Activated CD8-positive, alpha-beta T cell treated with anti-CD3 and anti-CD28 coated beads for 36 hours (primary cell): ENCODE measurements at places on chromosomes 4 and X. TPM values are rescaled to one million over a fixed set of nuclear protein-coding genes. Genes with fewer than 3 reads are reported as not detected.
A peak's percentile ranks its signal among the peaks of the same experiment; 100 is the strongest.

GRCh38 chr4:111268769-111269414 lies 646.0 kb upstream of the PITX2 start:
- H3K36me3 ChIP-seq, result no peaks in the 10 kb centered on the region
- H3K4me3 ChIP-seq, result no peak overlapping the region
- H3K4me1 ChIP-seq, result no peaks in the 10 kb centered on the region
- H3K27me3 ChIP-seq, result no peaks in the 10 kb centered on the region
- H3K27ac ChIP-seq, result no peak overlapping the region
- no peak for DNase-seq

DNA sequence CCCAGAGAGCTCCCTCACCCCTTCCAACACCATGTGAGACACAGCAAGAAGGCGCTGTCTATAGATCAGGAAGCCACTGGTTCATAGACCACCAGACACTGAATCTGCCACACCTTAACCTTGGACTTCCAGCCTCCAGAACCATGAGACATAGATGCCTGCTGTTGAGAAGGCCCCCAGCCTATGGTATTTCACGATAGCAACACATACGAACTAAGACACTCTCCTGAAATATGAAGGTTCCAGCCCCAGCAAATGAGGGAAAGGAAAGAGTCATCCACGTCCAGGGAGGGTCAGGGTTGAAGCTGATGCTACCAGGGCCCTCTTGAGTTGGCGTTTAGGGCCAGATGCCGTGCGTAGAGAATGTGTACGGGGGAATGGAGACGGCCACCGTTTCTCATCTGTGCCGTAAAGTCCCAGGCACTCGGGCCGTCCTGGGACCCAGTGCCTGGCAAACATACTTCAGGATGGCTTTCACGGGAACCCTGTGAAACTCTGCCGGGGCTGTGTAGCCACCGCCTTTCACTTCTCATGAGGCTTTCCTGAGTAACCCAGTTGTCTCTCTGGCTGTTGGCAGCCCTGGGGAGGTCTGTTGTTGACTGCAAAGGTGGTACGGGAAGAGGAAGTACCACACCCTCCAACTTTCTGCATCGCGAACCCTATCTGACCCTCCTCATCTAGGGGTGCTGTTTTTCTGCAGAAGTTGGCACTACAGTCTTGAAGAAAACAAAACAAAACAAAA lies 17.7 kb upstream of the P2RY8 start:
- peaks cover 9% of the 10 kb centered on the region for H3K36me3 ChIP-seq
- peak overlapping the region; percentile 9 for H3K4me3 ChIP-seq
- peaks cover 42% of the 10 kb centered on the region for H3K4me1 ChIP-seq
- peak overlapping the region; percentile 86 for H3K27ac ChIP-seq
- DNase-seq, result peak; percentile 29
- no peaks in the 10 kb centered on the region for H3K27me3 ChIP-seq

DNA sequence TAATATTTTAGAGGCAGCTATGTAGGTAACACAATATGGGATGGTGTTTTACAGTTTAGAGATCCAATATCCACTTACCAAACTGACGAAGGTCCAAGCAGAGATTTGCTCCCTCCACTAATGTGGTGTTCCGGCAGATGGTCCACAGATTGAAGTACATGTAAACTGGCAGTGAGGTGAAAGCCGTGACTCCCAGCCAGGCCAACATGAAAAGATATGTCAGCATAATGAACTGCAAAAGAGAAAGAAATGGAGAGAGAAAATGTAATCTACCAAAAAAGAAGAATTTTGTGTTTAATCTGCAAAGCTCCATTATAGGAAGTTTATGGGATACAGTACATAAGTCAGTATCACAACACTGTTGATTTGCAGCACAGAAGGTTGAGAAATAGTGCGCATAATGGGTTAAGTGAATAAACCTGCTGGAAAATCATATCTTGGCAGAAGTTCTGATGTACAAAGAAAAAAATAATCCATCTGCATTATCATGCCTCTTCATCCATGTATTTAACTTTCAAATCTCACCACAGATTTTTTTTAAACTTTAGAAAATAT lies 160.2 kb downstream of the GPM6A start:
- no peak overlapping the region for H3K27ac ChIP-seq
- no peaks in the 10 kb centered on the region for H3K36me3 ChIP-seq
- H3K4me1 ChIP-seq, result no peaks in the 10 kb centered on the region
- DNase-seq, result no peak

- DNase-seq, result no peak
- peaks cover 7% of the 10 kb centered on the region for H3K27me3 ChIP-seq
- H3K27ac ChIP-seq, result no peak overlapping the region
- H3K4me3 ChIP-seq, result no peak overlapping the region
- H3K36me3 ChIP-seq, result no peaks in the 10 kb centered on the region
- no peaks in the 10 kb centered on the region for H3K4me1 ChIP-seq
Measured at GRCh38 chr4:78345237-78345636, 206.3 kb upstream of the ANXA3 start.

- no peak overlapping the region for H3K4me3 ChIP-seq
- H3K4me1 ChIP-seq, result no peaks in the 10 kb centered on the region
- DNase-seq, result no peak
- no peaks in the 10 kb centered on the region for H3K36me3 ChIP-seq
- H3K27ac ChIP-seq, result no peak overlapping the region
Measured at GRCh38 chr4:109157696-109158095, 144.8 kb downstream of the COL25A1 start.

- H3K27me3 ChIP-seq, result no peaks in the 10 kb centered on the region
- H3K27ac ChIP-seq, result no peak overlapping the region
- H3K36me3 ChIP-seq, result peaks cover 7% of the 10 kb centered on the region
- H3K4me3 ChIP-seq, result no peak overlapping the region
Measured at GRCh38 chr4:1990676-1991075, 18.1 kb downstream of the NELFA start.

GRCh38 chr4:163493643-163494359 lies 689 bp upstream of the TMA16 start:
- peaks cover 2% of the 10 kb centered on the region for H3K27me3 ChIP-seq
- H3K36me3 ChIP-seq, result peaks cover 22% of the 10 kb centered on the region
- peaks cover 25% of the 10 kb centered on the region for H3K4me1 ChIP-seq
- peak overlapping the region; percentile 100 for H3K4me3 ChIP-seq
- peak; percentile 25 for DNase-seq

DNA sequence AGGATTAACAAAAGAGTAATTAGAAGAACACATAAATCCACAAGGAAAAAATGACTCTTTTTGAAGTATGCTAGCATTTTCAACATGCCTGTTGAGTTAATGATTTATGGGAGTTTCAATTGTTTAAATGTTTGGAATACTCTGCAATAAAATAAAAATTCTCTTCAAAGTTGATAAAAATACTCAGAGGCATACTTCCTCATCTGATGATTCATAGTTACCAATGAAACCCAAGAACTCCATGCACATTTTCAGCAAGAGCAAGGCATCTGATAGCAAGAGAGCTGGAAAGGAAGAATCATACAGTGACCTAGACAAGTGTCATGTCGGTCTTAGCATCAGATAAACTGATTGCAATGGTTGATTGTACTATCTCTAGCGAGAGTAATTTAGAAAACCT lies 443.7 kb upstream of the ATOH1 start:
- no peak overlapping the region for H3K27ac ChIP-seq
- H3K27me3 ChIP-seq, result no peaks in the 10 kb centered on the region
- DNase-seq, result no peak
- H3K4me3 ChIP-seq, result no peak overlapping the region
- no peaks in the 10 kb centered on the region for H3K36me3 ChIP-seq
- no peaks in the 10 kb centered on the region for H3K4me1 ChIP-seq

- no peak overlapping the region for H3K27ac ChIP-seq
- no peaks in the 10 kb centered on the region for H3K27me3 ChIP-seq
- DNase-seq, result no peak
- H3K4me3 ChIP-seq, result no peak overlapping the region
Measured at GRCh38 chrX:133854290-133854689, 131.1 kb downstream of the GPC3 start.

GRCh38 chr4:4752025-4752424 lies 107.4 kb upstream of the MSX1 start:
- peaks cover 9% of the 10 kb centered on the region for H3K27me3 ChIP-seq
- H3K4me1 ChIP-seq, result no peaks in the 10 kb centered on the region
- H3K36me3 ChIP-seq, result no peaks in the 10 kb centered on the region
- no peak overlapping the region for H3K4me3 ChIP-seq
- no peak overlapping the region for H3K27ac ChIP-seq

SLC10A4 gene
- total RNA-seq, result not detected

DUSP9 gene
- 0.14 TPM for total RNA-seq

ASB12 gene
- 0.27 TPM for total RNA-seq

CCNG2 gene
- 55.5 TPM for total RNA-seq

TTC29 gene
- total RNA-seq, result not detected

NHS gene
- total RNA-seq, result 7.3 TPM

JAKMIP1 gene
- total RNA-seq, result 5.6 TPM

PGAM4 gene
- total RNA-seq, result 1.3 TPM

PAGE4 gene
- not detected for total RNA-seq

ZNF157 gene
- total RNA-seq, result 1.0 TPM

RNF128 gene
- not detected for total RNA-seq
